Skeletal muscle tissue (tissue), 5 donors: ENCODE measurements at places on chromosomes 16 and 17. TPM values are rescaled to one million over a fixed set of nuclear protein-coding genes. Genes with fewer than 3 reads are reported as not detected.

DPEP2 gene
- total RNA-seq = 1.0 TPM

FBXW10 gene
- not detected for total RNA-seq

RAP1GAP2 gene
- 2.1 TPM for total RNA-seq

EMC8 gene
- 8.9 TPM for total RNA-seq

DRC7 gene
- total RNA-seq = not detected

FN3K gene
- 4.7 TPM for total RNA-seq

SEZ6L2 gene
- 2.1 TPM for total RNA-seq

ODAD4 gene
- 1.0 TPM for total RNA-seq
